ENCODE measurements at places on chromosomes 4 and X.
A peak's percentile ranks its signal among the peaks of the same experiment; 100 is the strongest.

GRCh38 chr4:150080875-150081274 lies 2.6 kb downstream of the DCLK2 start:
- DNase-seq: no peak

GRCh38 chr4:188275686-188276085 lies 136.4 kb downstream of the TRIML1 start:
- DNase-seq: no peak

- DNase-seq: no peak
Observed at GRCh38 chrX:154840856-154841255, 6.4 kb upstream of the SMIM9 start.

DNA sequence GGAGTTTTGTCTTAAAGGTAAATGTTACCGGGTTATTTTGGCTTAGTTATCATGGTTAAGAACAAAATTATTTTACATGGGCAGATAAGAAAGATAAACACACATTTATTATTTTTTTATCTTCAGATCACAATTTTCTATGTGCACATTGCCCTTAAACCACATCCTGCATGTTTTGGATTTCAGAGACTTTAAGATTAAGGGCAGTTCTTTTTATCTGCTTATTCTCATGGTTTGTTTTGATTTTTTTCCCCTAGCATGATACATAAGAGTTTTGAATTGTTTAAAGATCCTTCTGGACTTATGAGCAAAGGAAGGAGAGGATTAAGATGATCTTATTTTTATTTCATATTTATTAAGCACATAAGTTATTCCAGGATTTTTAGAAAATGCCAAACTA lies 190.1 kb upstream of the BMP3 start:
- no peak for DNase-seq

DNA sequence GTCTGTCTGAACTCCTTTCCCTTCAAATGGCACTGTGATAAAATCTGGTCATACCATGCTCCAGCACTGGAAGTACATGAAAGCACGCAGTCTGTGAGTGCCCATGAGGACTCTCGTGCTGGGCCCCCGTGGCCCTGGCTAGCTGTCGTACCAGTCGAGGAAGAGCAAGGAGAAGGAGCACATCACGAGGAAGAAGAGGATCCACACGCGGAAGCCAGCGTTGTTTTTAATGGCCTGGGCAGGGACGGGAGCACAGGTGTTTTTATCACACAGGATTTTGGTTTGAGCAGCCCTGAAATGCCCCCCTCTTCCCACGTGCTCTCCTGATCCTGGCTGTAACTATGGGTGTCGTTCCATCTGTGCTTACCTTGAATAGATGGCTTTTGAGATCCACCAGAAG lies 33.0 kb downstream of the NSG1 start:
- DNase-seq: no peak

DNA sequence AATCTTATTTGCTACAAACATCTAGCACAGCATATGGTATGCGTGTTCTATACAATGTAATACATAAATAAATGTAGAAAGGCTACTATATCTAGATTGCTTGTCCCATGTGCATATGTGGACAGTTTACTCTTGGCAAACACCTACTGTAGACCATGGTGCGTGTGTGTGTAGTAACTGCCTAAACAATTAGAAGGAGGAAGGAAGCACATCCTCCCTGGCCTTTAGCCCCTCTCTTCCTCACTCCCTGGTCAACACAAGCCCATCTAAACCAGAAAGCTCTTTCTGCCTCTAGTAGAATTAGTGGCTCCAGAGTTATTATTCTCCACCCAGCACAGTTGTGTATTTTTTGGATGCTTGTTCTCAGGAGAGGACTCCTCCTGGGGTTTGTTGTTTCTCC lies 73.9 kb downstream of the KDR start:
- no peak for DNase-seq

- DNase-seq: no peak
Observed at GRCh38 chr4:110271986-110272385, 73.6 kb upstream of the ELOVL6 start.

GRCh38 chr4:99861120-99861905 lies 32.9 kb downstream of the LAMTOR3 start:
- DNase-seq: no peak

DNA sequence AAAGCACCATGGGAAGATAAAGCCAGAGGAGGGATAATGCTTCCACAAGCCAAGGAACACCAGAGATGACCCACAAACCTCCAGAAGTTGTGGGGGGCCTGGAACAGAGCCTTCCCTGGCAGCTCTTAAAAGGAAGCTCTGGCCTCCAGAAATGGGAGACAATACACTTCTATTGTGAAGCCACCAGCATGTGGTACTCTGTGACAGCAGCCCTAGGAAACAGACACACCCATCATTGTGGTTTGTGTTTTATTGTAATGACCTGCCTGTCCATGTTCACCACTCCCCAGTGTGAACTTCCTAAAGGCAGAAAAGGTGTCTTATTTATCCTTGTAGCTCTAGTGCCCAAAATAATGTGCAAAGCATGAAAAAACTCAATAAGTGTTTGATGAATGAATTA lies 264.1 kb upstream of the GATB start:
- no peak for DNase-seq

DNA sequence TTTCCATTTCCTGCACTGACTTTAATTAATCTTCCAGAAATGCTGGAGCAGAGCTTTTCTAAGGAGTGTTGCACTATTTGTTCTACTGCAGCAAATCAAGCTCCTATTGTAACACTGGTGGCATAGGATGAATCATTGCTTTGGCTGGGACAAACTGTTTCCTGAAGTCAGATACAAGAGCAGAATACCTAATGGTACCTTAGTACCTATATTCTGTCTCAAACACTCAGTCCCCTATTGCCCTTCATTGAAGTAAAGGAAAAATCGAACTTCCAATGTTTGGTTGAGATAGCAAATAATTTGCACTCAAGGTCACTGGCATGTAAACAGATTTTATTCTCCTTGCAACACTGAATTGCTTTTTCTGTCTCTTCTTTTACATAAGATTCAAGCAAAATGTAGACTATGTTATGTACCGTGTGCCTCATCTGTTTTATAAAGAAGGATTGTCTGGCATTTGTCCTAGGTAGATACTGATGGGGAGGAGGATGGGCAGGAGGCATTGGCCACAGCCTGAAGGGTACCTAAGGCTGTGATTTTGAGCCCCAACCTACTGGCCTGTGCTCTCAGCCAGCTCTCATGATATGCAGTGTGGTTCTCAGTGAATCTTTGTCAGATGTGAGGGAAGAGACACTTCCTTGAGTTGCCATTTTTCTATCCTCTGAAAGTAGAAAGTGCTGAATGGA lies 141.6 kb downstream of the AASDH start:
- DNase-seq: no peak

DNA sequence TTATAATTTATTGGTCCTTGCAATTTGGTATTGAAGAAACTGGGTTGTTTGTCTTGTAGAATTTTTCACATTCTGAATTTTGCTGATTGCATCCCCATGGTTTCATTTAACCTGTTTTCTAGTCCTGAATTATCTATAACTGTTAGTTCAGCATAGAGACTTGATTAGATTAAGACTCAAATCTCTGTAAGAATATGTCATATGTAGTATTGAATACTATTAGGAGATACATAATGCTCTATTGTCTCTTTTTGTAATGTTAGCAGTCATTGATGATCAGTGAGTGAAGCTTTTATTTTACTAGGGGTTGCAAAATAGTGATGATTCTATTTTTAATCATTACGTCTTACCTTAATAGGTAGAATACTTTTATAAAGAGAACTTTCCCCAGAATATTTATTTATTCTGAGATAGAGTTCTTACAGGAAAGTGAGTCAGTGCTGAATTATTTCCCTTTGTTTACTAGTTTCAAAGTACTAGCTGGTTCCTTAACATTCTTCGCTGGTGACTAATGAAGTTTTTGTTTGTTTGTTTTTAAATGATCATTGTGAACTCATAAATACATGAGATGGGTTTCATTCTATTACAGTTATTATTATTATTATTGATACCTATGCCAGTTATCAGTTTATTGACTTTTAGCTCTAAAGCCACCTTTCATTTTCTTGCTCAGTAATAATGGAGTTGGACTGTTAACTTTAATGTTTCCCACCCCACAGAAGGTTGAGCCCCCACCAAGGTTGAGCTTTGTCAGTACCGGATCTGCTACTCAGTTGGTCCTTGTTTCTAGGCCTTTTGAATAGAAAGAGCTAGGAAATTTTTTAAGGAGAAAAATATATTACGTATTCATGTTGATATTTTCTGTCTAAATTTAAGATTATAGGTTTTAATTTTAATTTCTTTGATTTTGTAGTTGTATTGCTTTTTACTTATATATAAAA lies 102.3 kb downstream of the LARP1B start:
- no peak for DNase-seq

DNA sequence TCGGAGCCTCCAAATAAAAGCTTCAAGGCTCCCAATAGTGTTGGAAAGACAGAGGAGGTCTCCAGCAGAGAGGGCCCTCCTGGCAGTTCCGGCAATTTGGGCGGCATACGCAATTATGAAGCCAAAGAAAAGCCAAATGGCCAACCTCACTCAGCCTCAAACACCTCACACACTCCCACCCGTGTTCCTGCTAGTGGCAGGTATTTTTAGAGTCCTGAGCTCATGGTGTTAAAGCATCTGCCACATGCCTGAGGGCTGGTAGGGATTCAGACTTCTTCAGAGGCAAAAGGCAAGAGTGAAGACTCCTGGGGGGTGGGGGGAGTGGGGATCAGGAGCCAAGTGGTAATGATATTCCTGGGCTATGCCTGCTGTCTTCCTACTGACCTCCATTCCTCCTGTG lies 7.4 kb downstream of the RAB33A start:
- DNase-seq: peak; percentile 24

GRCh38 chr4:178068136-178068535 lies 625.9 kb upstream of the AGA start:
- no peak for DNase-seq

DNA sequence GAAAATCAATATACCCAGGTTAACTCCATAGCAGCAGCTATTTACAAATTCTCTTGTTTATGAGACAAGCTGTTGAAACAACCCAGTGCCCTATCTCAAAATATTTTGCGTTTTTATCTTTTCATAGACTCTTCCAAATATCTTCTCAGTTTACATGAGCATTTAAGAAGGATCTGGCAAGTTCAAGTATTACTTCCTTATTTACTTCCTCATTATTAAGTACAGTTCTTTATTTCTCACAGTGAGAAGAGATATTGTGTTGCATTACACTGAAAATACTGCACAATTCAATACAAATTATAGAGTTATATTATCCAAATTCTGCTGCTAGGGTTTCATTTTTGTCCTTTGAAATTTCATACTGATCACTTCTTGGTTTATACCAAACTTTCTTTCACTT lies 43.6 kb upstream of the UCP1 start:
- no peak for DNase-seq

DNA sequence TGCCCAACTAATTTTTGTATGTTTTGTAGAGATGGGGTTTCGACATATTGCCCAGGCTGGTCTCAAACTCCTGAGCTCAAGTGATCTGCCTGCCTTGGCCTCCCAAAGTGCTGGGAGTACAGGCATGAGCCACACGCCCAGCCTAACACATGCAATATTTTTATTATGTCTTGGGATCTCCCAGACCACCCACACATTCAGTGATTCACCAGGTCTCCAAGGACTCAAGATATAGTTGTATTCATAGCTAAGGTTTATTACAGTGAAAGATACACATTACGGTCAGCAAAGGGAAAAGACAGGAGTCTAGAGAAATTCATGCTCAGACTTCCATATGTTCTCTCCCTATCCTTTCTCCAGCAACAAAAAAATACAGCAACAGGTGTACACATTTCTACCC lies 25.5 kb upstream of the FAM120C start:
- DNase-seq: no peak

GRCh38 chrX:109578916-109579315 lies 42.3 kb downstream of the NXT2 start:
- peak; percentile 43 for DNase-seq

DNA sequence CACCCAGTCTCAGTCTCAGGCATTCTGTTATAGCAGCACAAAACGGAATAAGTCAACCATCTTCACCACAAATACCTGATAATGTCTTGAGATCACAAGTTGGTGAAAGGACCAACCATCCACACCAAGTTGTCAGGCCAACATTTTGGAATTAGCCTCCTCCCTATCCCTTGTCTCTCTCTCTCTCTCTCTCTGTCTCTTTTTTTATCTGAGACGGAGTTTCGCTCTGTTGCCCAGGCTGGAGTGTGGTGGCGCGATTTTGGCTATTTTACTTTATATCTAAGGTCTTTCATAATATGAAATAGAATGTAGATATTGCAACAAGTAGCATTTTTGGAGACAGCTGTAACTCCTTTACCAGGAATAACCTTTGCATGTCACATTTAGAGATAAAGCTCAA lies 15.7 kb downstream of the ADH1A start:
- no peak for DNase-seq

DNA sequence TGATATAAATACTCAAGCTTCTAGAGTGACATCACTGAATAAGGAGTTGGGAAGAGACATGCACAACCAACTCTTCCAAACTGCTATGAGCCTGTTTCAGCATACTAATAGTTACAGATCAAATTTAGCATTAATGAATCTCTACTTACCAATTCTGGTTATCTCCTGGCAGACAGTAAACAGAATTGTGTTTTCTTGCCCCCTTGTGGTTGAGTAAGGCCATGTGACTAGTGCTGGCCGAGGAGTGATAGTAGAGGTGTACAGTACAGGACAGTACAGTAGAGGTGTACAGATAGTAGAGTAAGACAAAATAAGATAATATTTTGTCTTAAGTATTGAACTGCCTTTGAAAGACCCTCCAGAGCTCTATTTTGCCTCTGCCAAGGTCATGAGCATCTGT lies 681.4 kb downstream of the GABRG1 start:
- DNase-seq: no peak

DNA sequence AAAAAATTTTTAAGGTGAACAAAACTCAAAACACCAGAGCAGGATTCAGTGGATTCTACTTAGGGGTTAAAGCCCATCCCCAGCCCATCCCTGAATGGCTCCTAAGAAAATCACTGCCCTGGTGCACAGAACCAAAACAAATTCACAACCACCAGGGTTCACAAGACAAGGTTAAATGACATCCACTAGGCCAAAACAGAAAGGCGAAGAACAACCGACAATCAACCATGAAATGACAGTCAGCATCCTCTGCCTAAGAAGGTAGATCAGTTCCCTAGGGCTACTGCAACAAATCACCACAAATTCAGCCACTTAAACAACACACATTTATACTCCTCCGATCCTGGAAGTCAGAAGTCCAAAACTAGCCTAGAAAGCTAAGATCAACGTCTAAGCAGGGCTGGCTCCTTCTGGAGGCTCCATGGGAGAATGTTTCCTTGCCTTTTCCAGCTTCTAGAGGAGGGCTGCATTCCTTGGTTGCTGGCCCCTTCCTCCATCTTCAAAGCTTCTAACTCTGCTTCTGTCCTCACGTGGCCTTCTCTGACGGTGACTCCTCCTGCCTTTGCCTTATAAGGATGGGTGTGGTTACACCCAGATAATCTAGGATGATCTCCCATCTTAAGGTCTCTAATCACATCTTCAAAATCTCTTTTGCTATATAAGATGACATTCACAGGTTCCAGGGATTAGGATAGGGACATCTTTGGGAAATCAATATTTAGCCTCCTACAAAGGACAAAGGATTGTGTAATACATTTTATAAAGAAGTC lies 1.8 kb downstream of the CCNQ start:
- no peak for DNase-seq

Measured in brain (organoid and tissue), 16 donors.